SJSA1 (cell line): ENCODE measurements at places on chromosomes 1 and 21.

- DNase-seq, result no peak
- H3K27ac ChIP-seq, result no peak overlapping the region
- H3K4me1 ChIP-seq, result peaks cover 17% of the 10 kb centered on the region
- no peak overlapping the region for H3K4me3 ChIP-seq
- H3K27me3 ChIP-seq, result no peaks in the 10 kb centered on the region; the same call in 1 of the 2 replicates
Observed at GRCh38 chr1:58779059-58779754, 4.6 kb downstream of the JUN start.

GRCh38 chr1:2347409-2347785 is 44.0 kb downstream of the MORN1 start:
- DNase-seq, result no peak
- no peak overlapping the region for H3K4me3 ChIP-seq
- no peaks in the 10 kb centered on the region for H3K36me3 ChIP-seq
- no peaks in the 10 kb centered on the region for H3K27me3 ChIP-seq

DNA sequence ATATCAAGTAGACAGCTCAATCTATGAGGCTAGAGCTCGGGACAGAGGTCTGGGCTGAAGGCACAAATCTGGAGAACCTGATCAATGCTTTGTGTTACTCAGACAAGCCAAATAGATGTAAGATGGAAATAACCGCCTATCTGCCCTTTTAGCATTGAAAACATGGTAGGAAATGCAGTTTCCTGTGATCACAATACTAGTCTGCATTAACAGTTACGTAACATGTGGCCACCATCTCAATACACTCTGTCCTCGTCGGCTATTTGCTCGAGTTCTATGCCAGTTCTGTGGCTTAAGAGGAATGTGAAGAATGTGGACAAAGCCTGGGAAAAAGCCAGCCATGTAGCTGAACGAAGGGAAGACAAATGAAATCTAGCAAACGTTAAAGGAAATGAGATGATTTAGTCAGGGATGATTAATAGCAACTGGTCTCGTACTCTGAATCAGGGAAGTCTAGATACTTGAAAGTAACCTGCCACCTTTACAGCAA is 73.3 kb downstream of the HSF2BP start:
- H3K27ac ChIP-seq, result peak overlapping the region; percentile 97
- no peak overlapping the region for H3K4me3 ChIP-seq
- DNase-seq, result peak; percentile 94
- peaks cover 45% of the 10 kb centered on the region for H3K4me1 ChIP-seq
- no peaks in the 10 kb centered on the region for H3K36me3 ChIP-seq
- H3K27me3 ChIP-seq, result no peaks in the 10 kb centered on the region

DNA sequence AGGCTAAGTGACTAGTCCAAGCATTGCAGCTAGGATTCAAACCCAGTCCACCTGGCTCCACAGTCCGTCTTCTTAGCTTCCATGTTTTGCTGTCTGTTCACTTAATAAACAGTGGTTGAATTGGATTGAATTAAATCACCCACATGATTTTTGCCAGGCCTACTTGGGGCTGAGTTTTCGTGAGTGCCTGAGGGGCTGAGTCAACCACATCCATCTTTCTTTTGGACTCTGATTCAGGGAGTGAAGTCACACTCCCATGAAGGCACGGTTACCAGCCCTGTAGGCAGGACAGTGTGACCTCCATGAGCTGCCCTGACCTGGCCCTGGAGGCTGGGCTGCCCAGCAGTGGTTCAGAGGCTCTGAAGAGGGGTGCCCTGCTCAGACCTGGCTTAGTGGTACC is 123.7 kb downstream of the ACTL8 start:
- no peak overlapping the region for H3K27ac ChIP-seq
- peak; percentile 35 for DNase-seq
- no peak overlapping the region for H3K4me3 ChIP-seq
- H3K4me1 ChIP-seq, result peaks cover 33% of the 10 kb centered on the region
- H3K36me3 ChIP-seq, result no peaks in the 10 kb centered on the region

DNA sequence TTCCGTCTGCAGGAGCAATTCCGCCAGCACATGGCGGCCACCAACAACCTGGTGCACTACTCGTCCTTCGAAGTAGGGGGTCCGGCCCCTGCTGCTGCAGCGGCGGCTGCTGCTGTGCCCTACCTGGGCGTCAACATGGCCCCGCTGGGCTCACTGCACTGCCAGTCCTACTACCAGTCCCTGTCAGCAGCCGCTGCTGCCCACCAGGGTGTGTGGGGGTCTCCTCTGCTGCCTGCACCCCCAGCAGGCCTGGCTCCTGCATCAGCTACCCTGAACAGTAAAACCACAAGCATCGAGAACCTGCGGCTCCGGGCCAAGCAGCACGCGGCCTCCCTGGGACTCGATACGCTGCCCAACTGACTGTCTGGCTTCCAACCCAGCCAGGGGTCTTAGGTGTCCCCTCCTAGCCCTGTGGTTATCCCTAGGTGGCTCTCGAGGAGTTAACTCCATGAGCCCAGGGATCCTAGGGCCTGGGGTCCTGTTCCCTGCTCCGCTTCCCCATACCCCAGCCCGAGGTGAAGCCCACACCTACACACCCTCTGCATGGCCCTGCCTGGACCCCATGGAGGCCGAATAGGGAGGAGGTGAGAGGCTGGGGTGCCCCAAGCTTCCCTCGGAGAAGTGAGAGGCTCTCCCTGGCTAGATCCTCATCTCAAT is 22.6 kb downstream of the DMBX1 start:
- H3K4me3 ChIP-seq, result no peak overlapping the region
- DNase-seq, result no peak
- 0 out of 2 replicates have a peak, but pooled peaks cover 4% of the 10 kb centered on the region for H3K4me1 ChIP-seq

- no peak overlapping the region for H3K4me3 ChIP-seq
- H3K27me3 ChIP-seq, result peaks cover 5% of the 10 kb centered on the region; the same call in 1 of the 2 replicates
- H3K36me3 ChIP-seq, result no peaks in the 10 kb centered on the region
- H3K4me1 ChIP-seq, result no peaks in the 10 kb centered on the region
Observed at GRCh38 chr1:157469752-157470675, 82.3 kb downstream of the FCRL5 start.

GRCh38 chr1:226641671-226642231 is 93.2 kb downstream of the STUM start:
- no peaks in the 10 kb centered on the region; the same call in 1 of the 2 replicates for H3K36me3 ChIP-seq
- no peak overlapping the region for H3K27ac ChIP-seq
- H3K4me1 ChIP-seq, result peaks cover 42% of the 10 kb centered on the region
- H3K4me3 ChIP-seq, result no peak overlapping the region
- no peaks in the 10 kb centered on the region for H3K27me3 ChIP-seq
- DNase-seq, result no peak

- no peak overlapping the region for H3K27ac ChIP-seq
- peaks cover 3% of the 10 kb centered on the region; the same call in 1 of the 2 replicates for H3K4me1 ChIP-seq
- H3K27me3 ChIP-seq, result no peaks in the 10 kb centered on the region
Observed at GRCh38 chr1:52080014-52080415, 23.9 kb downstream of the BTF3L4 start.

DNA sequence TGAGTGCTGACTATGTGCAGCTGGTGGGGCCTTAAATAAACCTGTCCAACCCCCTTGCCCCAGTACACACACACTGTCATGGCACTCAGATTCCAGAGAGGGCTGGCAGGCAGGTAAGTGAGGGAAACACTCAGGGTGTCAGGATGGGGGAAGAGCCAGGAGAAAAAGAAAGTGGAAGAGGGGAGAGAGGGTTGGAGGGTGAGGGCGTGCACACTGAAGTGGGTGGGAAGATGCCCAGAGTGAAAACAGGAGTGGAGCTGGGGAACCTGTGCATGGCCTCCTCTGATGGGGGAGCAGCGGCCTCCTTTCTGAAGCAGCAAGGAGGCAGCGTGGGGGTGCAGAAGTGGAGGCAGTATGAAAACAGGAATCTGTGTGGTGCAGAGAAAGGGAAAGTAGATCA is 160.6 kb upstream of the JUN start:
- H3K4me3 ChIP-seq, result no peak overlapping the region
- H3K36me3 ChIP-seq, result no peaks in the 10 kb centered on the region
- no peak for DNase-seq
- H3K27ac ChIP-seq, result no peak overlapping the region
- no peaks in the 10 kb centered on the region for H3K27me3 ChIP-seq
- H3K4me1 ChIP-seq, result no peaks in the 10 kb centered on the region; the same call in 1 of the 2 replicates

DNA sequence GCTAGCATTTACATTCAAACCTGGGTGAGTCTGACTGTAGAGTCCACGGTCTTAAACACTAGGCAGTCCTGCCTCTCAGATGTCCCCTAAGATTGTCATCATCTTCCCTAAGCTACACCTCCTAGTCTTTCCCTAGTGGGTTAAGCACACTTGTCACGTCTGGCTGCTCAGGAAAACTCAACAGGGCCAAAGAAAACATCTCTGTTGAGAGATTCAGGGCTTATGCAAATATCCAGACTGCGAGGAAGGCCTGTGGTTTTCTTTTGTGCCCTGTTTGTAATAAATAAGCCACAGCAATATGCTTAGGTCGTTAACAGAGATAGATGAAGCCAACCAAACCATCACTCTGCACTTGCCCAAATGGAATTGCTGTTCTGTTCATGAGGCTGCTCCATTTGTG is 472.6 kb upstream of the DEPDC1 start:
- no peak overlapping the region for H3K27ac ChIP-seq
- DNase-seq, result no peak
- H3K4me1 ChIP-seq, result no peaks in the 10 kb centered on the region
- H3K4me3 ChIP-seq, result no peak overlapping the region
- no peaks in the 10 kb centered on the region for H3K36me3 ChIP-seq
- no peaks in the 10 kb centered on the region for H3K27me3 ChIP-seq

DNA sequence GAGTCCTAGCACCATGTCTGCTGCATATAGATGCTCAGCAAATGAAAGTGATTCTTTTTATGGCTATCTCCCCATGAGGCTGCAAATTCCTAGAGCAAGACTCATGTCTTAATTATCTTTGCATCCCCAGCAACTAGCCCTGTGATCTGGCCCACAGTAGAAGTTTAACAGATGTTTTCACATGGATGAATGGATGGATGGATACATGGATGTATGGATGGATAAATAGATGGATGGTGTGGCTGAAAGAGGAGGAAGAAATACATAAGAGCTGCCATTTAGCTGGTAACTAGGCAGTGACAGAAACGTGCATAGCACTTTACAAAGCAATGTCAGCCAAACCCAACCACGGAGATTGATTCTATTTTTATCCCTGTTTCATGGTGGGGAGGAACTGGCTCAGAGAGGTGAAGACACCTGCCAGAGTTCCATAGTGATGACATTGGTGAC is 32.7 kb upstream of the ZBTB40 start:
- H3K27ac ChIP-seq, result no peak overlapping the region
- H3K4me1 ChIP-seq, result peaks cover 12% of the 10 kb centered on the region
- no peaks in the 10 kb centered on the region for H3K36me3 ChIP-seq
- no peak overlapping the region for H3K4me3 ChIP-seq
- no peak for DNase-seq

DNA sequence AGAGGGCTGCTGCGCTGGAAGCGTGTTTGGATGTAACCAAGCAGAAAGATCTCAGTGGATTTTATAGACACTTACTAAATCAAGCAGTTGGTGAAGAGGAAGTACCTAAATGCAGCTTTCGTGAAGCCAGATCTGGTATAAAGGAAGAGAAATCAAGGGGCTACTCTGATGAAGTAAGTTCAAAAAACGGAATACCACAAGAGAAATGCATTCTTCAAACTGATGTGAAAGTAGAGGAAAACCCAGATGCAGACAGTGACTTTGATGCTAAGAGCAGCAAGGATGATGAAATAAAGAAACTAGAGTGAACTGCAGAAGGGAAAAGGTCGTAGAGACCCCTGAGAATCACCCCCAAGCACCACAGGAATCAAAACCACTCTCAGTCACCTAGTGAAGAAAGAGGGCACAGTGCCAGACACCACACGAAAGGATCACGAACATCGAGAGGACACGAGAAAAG is 40.8 kb upstream of the NEXN start:
- no peak overlapping the region for H3K27ac ChIP-seq
- H3K4me1 ChIP-seq, result no peaks in the 10 kb centered on the region
- no peaks in the 10 kb centered on the region for H3K27me3 ChIP-seq
- DNase-seq, result no peak
- H3K4me3 ChIP-seq, result no peak overlapping the region

DNA sequence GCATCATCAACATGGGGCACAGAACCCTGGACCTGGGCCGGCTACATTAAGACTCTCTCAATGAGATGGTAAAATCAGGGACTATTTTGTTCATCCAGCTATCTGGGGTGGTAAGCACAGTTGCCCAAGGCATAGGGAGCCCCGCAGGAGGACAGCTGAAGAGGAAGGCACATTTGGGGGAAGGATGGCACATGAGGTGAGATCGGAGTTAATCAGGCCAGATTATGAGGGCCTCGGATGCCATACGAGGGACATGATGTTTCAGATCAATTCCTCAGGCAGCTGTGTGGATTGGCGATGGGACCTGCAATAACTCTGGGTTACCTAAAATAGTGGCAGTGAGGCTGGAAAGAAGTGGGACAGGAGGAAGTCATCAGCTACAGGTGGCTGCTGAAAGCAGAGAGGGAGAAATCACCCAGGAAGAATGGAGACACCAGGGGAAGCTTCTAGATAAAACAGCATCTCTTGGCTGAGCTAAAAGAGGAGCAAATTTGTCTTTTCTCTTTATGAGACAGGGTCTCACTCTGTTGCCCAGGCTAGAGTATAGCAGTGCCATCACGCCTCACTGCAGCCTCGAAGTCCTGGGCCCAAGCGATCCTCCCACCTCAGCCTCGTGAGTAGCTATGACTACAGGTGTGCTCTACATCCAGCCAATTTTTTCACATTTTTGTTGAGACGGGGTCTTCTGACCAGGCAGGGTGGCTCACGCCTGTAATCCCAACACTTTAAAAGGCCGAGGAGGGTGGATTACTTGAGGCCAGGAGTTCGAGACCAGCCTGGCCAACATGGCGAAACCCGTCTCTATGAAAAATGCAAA is 21.1 kb downstream of the TOMM20 start:
- H3K4me1 ChIP-seq, result peaks cover 8% of the 10 kb centered on the region
- DNase-seq, result peak; percentile 28
- peaks cover 60% of the 10 kb centered on the region for H3K36me3 ChIP-seq
- no peak overlapping the region for H3K4me3 ChIP-seq
- H3K27ac ChIP-seq, result no peak overlapping the region

GRCh38 chr1:95117207-95118066 is at the start of gene TLCD4:
TSS of gene TLCD4 (plus strand) at chr1:95117355. CDS start at chr1:95143902, 26,547 bp downstream.
- DNase-seq, result peak; percentile 57
- H3K27ac ChIP-seq, result no peak within 1 kb of the TSS
- H3K27me3 ChIP-seq, result peaks cover 15% of the 10 kb centered on the region
- H3K36me3 ChIP-seq, result peaks cover 5% of the 10 kb centered on the region; the same call in 1 of the 2 replicates
- H3K4me1 ChIP-seq, result peaks cover 13% of the 10 kb centered on the region
- H3K4me3 ChIP-seq, result peak within 1 kb of the TSS; percentile 83

DNA sequence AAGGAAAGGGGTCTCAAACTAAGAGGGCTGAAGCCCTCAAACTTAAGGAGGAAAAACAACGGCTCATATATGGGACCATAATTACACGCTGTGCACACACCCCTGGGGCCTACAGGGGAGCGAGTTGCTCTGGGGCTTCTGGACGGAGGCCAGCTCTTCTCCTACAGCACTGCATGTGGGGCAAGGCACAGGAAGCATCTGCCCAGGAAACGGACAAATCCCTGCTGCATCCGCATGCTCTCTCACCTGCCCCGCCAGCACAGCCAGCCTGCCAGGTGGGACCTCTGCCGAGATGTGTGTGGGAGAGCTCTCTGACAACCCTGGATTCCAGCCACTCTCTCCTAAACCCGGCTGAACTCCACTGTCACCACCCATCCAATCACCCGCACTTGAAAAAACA is 54.1 kb downstream of the MRPL37 start:
- H3K27ac ChIP-seq, result peak overlapping the region; percentile 47
- H3K27me3 ChIP-seq, result no peaks in the 10 kb centered on the region
- no peak for DNase-seq
- H3K4me1 ChIP-seq, result peaks cover 62% of the 10 kb centered on the region

- H3K4me3 ChIP-seq, result no peak overlapping the region
- no peak overlapping the region for H3K27ac ChIP-seq
- no peaks in the 10 kb centered on the region for H3K27me3 ChIP-seq
- H3K4me1 ChIP-seq, result no peaks in the 10 kb centered on the region
- no peak for DNase-seq
- no peaks in the 10 kb centered on the region for H3K36me3 ChIP-seq
Observed at GRCh38 chr1:68293122-68293521, 60.8 kb upstream of the WLS start.

GRCh38 chr1:73366734-73367413 is 831.1 kb downstream of the LRRIQ3 start:
- H3K4me3 ChIP-seq, result no peak overlapping the region
- no peaks in the 10 kb centered on the region for H3K4me1 ChIP-seq
- H3K27me3 ChIP-seq, result no peaks in the 10 kb centered on the region
- H3K27ac ChIP-seq, result no peak overlapping the region
